ENCODE measurements at places on chromosomes 13 and 19. TPM values are rescaled to one million over a fixed set of nuclear protein-coding genes. Genes with fewer than 3 reads are reported as not detected.

APLP1 gene
- total RNA-seq: 58.7 TPM

- no peak for DNase-seq
These were observed 1.1 kb downstream of the TMEM86B start for GRCh38 chr19:55227241-55228014.

- peak; percentile 34 for DNase-seq
These were observed 3.2 kb downstream of the MIDN start for GRCh38 chr19:1251330-1252220.

DNA sequence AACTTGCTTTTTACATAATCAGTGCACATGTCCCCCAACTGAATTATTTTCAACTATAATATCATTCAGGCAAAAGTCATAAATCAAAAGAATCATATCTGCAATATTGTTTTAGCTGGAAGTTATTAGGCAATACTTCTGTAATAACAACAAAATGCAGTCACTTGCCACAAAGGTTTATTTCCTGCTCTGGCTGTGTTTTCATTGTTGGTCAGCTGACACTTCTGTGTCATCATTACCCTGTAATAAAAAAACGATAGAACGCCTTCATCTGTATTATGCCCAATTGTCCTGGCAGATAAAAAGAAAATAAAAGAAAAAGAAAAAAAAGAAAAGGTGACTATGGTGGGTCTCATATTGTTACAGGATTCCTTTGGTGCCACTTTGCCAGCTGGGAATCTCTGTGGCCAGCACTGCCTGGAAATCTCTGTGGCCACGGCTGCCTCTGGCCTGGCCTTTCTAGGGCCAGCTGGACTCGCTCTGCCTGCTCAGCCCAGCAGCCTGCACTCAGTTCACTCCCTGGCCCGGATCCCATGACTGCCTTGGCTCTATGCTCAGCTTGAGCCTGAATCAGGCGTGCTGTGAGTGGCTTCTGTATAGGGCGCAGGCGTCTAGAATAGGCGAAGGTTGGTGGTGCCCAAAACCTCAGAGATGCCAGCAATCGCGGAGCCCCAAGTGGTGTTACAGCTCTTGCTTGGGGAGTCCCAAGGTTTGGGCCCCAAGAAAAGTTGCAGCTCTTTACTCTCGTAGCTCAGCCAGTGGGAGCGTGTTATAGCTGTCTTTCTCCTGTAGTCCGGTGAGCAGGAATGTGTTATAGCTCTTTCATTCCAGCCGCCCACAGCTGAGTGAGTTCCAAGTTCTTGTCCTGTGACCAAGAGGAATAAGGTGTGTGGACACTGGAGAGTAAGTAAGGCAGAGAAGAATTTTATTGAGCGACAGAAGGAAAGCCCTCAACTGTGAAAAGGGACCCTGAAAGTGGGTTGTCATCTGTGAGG, 1227.1 kb downstream of the SLITRK1 start:
- DNase-seq: no peak

DNA sequence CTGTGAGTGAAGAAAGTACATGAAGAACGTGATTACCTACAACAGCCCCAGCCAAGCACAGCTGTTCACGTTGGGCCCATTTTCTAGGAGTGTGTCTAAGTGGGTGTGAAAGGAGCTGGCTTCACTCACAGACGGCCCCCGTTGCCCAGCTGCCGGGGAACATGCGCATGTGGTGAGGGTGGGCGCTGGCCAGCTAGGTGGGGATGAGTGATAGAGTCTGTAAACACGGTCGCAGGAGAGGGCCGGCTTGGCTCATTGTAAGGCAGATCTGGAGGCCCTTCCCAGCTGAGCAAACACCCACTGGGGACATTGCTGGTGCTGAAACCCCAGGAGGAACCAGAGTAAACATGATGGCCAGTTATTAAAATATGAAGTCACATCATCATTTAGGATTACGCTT, 160.5 kb downstream of the TEX29 start:
- DNase-seq: no peak

- DNase-seq: no peak
These were observed 82.8 kb downstream of the SIPA1L3 start for GRCh38 chr19:37989855-37990254.

DNA sequence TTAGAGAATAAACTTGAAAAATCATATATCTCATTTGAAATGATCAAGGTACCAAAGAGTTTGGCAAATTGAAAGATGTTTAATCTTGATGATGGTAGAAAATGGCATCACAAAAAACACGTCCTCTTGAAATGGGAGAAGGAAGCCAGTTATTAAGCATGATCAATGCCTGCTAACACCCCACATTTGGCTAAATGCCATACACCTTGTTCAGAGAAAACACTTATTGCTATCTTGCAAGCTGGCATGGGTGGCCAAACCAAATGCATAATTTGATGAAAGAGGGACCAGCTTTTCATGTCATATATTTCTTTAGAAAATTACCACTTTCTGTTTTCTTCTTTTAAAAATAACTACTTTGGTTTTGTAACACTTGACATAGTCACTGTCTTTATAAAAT, 141.3 kb downstream of the ZAR1L start:
- no peak for DNase-seq

DNA sequence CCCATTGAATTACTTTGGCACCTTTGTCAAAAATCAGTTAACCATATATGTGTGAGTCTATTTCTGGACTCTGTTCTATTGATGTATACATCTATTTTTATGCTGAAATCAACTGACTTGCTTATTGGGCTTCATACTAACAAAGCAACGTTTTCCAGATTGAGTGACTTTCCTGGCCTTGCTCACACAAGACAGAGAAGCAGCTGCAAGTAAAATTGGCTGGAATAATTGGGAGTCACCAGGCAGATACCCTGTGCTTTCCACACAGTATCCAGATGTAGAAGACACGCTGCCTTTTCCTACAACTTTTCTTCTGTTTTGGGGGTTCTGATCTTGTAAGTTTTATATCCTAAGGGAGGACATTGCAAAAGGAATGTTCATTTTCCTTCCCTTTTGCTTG, 11.2 kb downstream of the METTL21C start:
- DNase-seq: no peak

- no peak for DNase-seq
These were observed 25.3 kb upstream of the SLC46A3 start for GRCh38 chr13:28744091-28744536.

DNA sequence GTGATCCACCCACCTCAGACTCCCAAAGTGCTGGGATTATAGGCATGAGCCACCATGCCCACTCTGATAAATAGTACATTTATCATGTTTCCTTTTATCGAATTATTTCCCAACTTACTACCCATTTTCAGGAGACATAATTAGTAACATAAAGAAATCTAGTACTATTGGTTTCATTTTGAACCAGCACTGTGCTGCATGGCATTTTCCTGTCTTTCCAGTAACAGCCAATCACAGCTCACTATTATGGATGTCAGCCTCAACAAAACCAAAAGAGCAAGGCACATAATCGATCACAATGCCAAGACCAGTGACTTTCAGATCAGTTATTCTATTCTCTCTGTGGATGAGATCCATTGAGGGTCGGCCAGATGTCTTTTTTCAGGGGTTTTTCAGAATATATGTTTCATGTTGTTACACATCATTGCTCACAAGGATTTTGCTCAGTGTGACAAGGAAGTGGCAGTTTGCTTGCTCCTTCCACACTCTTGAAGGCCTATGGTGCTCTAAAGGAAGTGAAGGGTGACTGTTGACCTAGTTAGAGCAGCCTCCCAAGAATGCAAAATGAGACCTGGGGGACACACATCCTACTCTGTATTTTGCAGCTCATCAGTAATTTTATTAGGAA, 233.4 kb downstream of the KCNRG start:
- peak; percentile 33 for DNase-seq

DNA sequence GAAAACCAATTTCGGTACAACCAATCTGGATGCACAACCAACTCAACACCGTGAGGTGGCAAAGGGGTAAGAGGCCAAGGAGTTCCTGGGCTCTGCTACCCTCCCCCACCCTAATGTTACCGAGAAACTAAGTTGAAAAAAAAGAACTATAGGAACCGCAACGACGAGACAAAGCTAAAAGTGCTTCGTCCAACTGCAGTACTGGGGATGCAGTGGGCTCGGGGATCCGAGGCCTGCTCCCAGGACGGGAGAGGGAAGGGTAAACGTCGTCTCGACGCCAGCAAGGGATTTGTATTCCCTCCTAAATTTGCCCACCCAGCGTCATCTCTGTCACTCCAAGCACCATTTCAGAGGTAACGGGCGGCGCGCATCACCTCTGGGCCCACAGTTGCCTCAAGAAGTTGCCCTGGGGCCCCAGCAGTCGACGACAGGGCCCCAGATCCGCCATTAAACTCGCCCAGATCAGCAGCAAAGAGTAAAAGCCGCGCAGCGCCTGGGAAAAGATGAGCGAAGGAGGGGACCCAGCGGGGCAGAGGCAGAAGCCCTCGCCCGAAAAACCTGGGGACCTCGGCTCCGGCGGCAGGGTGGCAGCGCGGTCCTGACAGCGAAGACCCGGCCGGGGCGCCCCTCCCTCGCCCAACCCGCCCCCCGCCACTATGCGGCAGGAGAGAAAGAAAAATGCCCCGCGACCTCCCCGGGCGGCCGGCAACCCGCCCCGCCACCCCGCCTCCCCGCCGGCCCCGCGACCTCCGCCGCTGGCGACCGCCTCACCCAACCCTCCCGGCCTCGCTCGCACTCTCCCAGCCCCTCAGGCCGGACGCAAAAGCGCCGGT, 752 bp downstream of the ZMYM5 start:
- peak; percentile 47 for DNase-seq
